ENCODE measurements at places on chromosomes 7 and 10.
A peak's percentile ranks its signal among the peaks of the same experiment; 100 is the strongest.

GRCh38 chr10:133388236-133388972 lies 5.6 kb upstream of the MTG1 start:
- no peak for DNase-seq

GRCh38 chr7:155585951-155586350 lies 39.6 kb upstream of the CNPY1 start:
- DNase-seq = peak; percentile 14

GRCh38 chr10:79052291-79053080 lies 16.3 kb upstream of the ZMIZ1 start:
- peak; percentile 84 for DNase-seq

DNA sequence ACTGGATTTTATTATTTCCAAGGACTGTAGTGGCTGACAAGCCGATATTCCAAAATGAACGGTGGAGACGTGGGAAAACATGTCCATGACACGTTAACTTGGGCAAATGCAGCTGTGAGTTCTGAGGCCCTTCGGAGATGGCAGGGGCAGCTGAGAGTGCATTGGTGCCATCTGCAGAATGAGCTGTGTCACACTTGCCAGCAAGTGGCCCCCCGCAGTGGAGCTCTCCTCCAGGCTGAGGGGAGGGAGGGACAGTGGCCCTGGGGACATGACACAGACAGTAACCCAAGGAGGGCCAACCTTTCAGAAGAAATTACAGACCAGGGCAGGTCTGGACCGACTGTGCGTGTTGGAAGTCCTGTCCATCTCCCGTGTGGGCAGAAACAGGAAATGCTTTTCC lies 139.4 kb downstream of the SVIL start:
- no peak for DNase-seq

DNA sequence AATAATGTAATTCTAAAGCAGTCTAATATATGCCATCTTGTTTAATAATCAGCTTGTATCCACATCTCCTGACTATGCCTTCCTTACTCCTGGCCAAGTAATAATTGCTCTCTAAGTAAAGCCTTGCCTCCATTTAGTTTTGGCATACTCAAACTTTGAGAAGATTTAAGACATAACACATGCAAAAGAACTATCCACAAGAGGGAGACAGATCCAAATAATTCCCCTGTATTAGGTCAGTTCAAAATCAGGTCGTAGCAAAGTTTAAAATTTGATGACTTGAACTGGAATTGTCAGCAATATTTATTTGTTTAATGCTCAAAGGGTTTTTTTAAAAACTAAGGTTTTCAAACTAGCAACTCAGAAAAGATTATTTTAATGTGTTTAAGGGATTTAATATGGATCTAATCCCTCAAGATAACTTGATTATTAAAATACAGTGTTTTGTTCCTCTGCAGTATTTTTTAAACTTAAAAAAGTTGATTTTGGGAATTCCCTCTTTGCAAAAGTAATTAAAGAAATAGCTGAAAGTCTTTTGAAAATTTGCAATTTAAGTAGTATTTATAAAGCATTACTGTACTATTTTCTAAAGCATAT lies 95.3 kb downstream of the HDAC9 start:
- DNase-seq = no peak

DNA sequence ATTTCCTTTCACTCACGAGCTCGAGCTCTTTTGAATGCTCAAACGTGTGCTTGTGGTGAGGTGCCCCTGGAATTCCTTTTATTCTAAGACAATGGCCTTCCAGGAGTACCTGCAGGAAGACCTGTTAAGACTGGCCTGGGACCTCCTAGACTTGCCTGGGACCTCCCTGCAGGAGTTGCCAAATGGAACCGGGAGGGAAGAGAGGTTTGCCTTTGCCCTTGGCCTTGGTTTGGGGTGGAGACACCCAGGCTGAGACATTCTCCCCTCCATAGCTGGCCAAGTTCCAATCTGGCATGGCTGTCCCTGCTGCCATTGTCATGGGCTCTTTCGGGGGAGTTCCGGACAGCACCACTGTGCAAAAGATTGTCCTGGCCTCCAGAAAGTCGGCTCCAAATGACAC lies 39.7 kb downstream of the DNAJB12 start:
- no peak for DNase-seq

DNA sequence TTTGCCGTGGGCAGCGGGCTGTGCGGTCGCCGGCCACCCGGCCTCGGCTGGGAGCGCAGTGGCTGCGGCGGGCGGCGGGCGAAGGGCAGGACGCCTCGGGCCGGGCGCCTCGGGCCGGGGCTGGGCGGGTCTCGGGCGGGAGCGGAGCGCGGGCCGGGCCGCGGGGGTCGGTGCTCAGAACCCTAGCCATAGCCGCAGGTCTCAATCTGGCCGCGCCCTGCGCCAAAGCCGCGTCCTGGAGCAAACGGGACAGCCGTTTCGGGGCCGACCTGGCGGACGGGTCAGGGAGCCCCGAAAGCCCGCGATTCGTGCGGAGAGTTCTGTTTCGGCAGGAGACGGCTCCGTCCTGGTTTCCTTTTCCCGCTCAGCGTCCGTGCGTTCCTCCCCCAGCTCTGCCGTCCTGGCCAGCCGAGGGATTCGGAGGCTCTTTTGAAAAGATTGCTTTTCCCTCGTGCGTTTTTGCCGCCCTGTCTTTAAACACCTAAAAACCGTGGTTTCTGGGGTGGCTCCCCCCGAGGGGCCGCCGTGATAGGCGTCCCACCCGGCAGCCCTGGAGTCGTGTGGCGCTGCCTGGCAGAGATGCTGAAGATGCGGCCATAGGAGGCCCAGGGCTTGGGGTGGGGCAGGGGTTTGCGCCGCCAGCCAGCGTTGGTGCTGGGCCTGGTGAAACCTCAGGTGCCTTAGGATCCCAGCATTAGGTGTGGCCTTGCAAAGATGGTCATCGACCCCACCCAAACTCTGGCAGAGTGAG lies 727 bp downstream of the RET start:
- no peak for DNase-seq

GRCh38 chr10:72593963-72594362 lies 31.9 kb downstream of the MICU1 start:
- no peak for DNase-seq

- no peak for DNase-seq
These were observed 495.9 kb downstream of the XPNPEP1 start for GRCh38 chr10:109427411-109427810.

DNA sequence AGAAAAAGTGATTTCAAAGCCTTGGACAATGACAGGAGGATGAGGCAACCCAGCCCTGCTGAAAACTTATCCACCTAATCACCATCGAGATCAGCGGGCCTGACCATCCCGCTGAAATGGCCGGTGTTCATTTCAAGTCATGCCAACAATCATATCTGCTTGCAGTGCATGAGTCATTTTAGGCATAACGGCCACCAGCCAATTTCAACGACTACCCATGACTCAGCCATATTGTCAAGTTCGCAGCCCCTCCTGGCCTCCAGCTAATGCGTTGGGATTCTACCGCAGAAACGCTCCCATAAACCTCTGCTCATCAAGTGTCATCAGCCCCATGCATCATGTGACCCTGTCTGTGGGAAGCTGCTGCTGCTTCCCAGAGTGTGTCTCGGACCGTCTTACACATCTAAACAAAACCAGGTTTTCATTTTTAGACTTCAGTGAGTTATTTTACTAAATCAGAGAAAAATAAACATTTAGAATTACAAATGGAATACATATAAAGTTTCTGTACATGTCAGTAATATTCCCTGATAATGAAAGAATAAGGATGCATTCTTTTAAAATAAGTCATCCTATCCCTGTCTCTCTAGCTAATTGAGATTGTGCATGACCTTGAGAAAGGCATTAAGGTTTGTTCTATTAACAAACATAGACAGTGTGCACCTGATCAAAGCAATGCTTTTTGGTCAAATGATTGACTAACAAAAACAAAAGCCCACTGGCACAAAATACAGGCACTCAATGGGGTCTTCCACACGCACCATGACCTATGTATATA lies 188.9 kb downstream of the ADAM12 start:
- no peak for DNase-seq

GRCh38 chr10:52265131-52265926 lies 48.8 kb upstream of the DKK1 start:
- DNase-seq = no peak

DNA sequence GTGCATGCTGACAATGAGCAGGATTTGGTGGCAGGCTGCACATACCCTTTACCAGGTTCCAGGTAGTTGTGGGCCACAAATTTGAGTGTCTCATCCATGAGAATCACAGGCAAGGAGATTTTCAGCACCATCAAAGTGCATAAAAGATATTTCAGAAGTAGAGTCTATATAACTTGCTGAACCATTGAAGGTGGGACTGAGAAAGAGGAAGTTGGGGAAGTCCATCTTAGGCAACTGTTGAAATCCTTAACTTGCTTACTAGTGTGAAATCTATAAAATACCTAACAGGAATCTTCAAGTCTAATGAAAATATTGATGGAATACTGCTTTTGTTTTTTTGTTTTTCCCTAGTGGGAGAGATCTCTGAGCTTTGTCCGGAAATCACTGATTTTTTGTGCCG lies 325.1 kb upstream of the PLXDC2 start:
- no peak for DNase-seq

DNA sequence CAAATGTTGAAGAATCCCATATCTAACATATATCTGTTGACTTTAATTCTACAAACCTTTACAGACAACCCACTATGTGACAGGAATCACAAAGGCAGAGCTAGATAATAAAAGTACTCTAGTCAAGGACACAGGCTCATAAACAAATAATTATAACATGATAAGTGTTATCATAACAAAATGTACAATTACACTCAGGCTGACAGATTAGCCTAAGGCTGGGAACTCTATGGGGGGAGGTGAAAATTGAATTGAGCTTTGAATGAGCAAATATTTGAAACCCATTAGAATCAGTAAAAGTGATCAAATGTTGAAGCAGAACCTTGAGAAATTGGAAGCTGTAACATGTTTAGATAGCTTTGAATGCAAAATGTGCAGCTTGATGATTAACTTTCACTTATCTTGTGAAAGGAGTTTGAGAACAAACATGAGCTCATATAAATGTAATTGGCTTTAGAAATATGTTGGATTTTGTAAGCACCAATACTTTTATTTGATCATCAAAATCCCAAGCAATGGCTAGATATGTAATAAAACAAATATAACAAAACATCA lies 970.2 kb downstream of the SORCS3 start:
- no peak for DNase-seq

DNA sequence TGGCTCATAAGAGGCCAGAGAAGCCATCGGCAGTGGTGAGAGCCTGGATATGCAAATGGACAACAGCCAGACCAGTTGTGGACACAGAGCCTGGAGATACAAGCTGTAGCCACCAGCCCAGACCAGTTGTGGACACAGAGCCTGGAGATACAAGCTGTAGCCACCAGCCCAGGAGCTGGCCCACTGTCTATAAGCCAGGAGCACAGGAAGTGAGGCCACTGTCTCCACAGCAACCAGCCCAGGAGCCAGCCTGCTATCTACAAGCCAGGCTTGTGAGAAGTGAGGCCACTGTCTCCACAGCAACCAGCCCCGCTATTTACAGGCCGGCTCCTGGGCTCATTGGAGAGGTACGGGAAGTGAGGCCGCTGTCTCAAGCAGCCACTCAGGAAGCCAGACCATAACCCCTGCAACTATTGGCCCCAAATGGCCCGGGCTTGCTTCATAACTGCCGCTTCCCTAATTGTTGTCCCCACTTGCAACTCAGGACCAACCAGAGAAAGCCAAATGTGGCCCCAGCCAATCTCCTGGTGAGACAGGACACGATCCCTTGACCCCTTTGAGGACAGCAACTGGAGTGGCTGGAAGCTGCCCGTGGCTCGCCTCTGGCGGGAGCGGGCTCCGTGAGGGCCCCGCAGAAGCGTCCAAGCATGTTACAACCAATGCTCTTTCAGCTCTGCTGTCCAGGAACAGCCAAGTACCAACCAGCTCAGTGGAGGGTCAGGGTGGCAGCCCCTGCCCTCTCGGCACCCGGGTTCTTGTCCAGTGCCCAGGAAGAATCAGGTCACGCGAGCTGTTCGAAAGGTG lies 44.1 kb upstream of the CNPY1 start:
- peak; percentile 21 for DNase-seq

DNA sequence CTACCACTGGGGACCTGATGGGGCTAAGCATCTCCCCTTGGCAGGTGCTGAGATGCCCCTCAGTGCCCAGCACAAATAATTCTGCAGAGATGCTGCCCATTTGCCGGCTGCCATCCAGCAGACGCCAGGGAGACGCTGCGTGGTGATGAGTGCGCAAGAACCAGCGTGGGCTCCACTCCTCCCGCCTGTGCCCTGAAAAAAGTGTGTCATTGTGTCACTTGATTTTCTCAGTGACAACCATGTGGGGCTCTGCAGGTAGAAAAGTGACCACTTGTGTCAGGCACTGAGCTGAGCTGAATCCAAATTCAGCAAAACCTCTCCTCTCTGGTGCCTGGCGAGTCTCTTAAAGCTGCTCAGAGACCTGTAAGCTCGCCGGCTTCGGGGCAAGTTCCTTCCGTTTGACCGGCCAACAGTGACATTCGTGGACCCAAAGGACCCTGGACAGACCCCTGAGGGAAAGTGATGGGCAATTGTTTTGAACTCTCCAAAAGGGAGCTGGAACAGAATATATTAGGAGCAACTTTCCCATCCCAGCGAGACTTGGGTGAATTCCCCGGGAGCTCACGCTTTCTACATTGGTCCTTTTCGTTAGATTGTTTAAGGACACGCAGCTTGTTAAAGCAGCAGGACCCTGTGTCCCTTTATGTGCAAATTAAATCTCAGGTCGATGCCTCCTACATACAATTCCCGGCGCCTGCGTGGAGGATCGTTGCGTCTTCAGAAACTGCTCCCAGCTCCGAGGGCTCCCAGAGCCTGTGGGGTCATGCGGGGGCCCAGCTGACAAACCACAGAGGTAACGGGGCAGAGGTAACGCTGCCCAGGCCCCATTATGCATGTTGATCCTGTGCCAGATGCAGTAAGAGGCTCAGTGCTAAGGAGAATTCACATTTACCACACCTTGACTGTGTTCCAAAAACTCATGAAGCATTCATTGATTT lies 332.7 kb downstream of the ADARB2 start:
- no peak for DNase-seq

All from kidney (tissue), 22 donors.